ELF-1 (cell line): ENCODE measurements at places on chromosomes 16 and 17.

- DNase-seq = peak; percentile 78
Observed at GRCh38 chr16:10883004-10883403, 6.0 kb downstream of the CIITA start.

GRCh38 chr17:34979650-34980352 lies 511 bp upstream of the LIG3 start:
- DNase-seq = peak; percentile 44

DNA sequence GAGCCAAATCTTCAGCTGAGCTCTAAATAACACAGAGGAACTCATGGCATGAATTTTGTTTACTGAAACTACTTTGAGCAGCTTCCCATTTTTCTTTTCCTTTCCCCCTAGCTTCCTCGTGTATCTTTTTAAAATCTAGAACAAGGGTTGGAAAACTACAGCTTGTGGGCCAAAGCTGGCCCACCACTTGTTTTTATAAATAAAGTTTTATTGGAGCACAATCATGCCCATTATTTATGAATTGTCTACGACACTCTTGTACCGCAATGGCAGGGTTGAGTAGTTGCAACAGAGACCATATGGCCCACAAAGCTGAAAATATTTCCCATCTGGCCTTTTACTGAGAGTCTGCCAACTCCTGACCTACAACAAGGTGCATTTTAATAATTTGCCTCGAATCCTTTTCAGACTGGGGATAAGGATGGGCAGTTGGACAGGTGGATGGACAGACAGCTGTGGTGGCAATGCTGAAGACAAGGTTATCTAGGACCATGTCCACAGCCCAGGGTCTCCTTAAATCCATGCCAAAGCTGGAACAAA lies 87.7 kb downstream of the RMI2 start:
- no peak for DNase-seq

DNA sequence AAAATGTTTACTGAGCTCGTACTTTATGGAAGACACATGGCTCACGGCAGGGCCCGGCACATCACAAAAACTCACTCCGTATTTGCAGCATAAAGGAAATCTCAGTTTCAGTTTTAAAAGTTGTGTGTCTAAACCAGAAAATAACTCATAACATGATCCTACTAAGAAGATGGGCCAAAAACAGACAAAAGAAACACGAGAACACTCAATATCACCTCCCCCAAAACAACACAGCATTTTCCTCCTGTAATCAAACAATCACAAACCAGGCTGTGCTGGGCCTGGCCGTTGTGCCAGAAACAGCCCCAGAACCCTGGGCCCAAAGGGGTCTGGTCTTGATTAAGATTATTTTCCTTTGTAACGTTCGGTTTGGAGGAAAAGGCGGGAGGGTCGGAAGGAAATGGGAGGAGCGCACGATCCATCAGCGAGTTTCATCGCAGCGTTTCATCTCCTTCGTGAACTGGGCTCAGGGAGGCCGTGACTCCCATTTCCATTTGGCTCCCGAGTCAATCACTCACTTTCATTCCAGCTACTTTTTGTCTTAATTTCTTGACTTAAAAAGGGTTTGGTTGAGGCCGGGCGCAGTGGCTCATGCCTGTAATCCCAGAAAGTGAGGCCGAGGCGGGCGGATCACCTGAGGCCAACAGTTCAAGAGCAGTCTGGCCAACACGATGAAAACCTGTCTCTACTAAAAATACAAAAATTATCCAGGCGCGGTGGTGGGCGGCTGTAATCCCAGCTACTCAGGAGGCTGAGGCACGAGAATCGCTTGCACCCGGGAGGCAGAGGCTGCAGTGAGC lies 61.4 kb downstream of the NXN start:
- DNase-seq = no peak

DNA sequence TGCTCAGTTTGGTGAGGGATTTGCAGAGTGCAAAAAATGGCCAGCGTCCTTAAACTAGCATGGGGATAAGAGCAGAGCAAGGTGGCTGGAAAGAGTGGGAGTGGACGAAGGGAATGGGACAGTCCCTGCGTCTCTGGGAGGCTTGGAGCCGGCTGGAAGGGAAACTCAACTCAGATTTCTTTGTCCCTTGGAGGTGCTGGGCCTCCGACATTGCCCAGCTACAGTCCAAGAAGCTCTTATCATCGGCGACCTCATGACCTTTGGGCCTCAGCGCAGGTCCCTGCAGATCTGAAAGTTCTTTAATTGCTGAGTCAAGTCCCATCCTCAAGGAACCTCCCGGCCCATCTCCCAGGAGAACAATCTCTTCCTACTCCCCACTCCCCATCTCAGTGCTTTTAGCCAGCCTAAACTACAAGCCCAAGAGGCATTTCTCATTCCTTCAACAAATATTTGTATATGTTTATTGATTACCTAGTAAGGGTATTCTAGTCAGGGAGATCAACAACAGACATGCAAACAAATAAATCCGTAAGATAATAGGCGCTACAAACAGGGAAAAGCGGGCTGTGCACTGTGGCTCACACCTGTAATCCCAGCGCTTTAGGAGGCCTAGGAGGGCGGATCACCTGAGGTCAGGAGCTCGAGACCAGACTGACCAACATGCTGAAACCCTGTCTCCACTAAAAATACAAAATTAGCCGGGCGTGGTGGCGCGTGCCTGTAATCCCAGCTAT lies 985 bp upstream of the TMEM107 start:
- peak; percentile 61 for DNase-seq

- no peak for DNase-seq
Observed at GRCh38 chr16:86610779-86611524, 32.6 kb downstream of the FOXL1 start.

DNA sequence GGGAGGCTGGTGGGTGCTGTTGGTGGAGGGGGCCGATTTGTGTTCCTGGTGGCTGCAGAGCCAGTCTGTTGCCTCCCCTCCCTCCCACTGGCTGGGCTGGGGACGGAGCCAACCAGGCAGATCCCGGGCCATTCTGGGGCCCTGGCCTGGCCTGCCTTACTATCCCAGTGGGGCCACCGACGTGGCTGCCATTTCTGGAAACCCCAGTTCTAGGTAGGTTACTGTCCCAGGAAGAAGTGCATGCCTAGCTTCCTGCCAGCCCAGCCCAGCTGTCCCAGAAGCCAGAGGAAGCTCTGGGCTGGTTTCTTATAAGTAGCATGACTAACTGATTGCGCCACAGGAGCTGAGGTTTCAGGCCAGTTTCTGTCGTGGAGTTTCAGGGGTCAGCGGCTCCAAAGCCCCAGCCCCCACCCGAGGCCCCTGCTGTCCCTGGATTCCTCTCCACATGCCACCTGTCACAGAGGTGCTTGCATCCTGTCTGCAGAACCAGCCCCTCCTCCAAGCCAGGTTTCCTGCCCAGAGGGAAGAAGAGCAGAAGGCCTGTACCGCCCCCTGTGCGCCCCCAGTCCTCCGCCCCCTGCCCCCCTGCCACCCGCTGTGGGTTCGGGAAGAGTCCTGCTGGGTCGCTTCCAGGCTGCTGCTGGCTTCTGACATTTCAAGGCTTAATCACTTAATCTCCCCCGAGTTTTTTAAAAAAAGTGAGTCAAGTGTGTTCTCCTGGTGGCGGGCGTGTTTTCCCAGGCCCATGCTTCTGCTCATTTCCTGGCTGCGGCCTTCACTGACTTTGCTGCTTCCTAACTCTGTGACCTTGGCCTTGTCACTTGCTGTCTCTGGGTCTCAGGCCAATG lies 13.2 kb downstream of the IL4R start:
- DNase-seq = peak; percentile 93

DNA sequence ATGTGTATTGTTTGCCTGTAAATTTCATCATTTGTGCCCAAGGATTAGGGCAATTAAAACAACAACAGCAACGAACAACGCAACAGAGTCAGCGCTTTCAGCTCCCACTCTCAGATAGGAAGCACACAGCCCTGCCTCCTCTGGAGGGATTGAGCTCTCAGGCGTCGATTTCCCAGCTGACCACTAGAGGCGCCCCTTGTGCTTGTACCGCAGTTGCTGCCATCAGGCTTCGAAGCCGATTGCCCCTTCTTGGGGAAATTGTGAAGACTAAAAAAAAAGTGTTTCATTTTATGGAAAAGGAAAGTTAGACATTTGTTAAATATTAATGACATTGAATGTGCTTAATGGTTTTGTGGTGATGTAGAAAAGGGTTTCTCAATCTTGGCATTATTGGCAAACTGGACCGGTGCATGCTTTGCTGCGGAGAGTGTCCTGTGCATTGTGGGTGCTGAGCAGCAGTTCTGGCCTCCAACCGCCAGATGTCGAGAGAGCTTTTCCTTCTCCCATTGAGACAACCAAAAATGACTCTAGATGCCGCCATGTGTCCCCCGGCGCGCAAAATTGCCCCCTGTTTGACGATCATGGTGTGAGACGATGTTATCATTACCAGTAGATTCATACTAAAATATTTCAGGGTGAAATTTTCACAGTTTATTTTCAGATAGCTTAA lies 650.4 kb upstream of the RBFOX1 start:
- DNase-seq = peak; percentile 81

- DNase-seq = no peak
Observed at GRCh38 chr17:58248955-58249269, 10.5 kb downstream of the LPO start.

DNA sequence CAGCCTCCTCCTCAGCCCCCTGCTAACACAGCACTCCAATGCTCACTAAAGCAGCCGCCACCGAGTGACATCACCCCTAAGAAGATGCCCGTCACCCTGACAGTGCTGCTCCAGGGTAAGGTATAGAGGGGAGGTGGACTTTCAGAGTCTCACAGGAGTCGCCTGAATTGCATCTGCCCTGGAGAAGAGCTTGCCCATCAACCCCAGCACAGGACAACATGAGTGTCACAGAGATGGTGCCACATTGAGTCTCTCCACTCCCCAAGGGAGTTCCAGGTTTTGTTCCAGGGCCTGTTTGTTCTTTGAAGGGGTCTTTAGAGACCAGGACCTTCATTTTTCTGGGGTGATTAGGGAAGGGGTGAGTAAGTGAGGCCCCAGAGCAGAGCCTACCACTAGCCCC lies 2.2 kb upstream of the P2RX5 start:
- no peak for DNase-seq

GRCh38 chr17:907725-908124 lies 71.9 kb downstream of the NXN start:
- DNase-seq = no peak

GRCh38 chr16:10978871-10979446 lies 34.6 kb downstream of the CLEC16A start:
- no peak for DNase-seq

DNA sequence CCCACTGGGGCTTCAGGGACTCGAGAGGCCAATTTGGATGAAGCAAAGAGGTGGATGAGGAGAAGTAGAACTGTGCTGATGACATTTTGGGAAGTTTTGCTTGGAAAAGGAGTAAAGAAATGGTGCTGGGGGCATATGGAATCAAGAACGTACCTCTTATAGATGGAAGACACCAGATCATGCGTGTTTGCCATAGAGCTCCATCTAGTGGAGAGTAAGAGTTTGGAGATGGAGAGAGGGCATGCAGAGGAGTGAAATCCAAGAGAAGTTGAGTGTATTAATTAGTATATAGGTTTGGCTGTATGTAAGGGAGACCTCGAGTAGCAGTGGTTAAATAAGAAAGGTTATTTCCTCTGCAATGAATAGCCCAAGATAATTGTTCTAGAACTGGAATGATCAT lies 56.0 kb downstream of the SHISA6 start:
- no peak for DNase-seq

DNA sequence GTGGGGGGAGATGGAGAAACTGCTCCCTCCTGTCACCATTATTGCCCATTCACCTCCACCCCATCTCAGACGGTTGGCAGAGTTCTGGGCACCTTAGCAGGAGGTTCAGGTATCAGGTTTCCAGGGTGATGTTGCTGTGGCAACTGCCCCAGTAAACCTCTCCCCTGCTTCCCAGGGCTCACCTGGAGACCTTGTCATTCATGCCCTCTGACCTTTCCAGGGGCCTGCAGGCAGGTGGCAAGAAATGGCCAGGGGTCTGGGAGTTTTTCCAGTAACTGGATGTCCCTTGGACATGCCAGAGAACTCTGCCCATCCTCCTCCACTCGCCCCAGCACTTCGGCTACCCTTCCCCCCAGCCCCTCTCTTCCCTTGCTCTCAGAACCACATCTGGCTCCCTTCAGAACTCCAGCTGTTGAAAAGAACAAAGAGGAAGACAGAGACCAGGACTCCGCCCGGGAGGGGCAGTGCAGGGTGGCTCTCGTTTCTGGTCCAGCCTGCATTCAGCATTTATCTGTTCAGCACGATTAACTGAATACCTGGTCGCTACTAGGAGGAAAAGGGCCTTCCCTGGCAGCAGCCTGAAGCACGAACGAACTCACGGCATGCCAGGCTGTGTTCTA lies 8.5 kb downstream of the MLLT6 start:
- DNase-seq = no peak

DNA sequence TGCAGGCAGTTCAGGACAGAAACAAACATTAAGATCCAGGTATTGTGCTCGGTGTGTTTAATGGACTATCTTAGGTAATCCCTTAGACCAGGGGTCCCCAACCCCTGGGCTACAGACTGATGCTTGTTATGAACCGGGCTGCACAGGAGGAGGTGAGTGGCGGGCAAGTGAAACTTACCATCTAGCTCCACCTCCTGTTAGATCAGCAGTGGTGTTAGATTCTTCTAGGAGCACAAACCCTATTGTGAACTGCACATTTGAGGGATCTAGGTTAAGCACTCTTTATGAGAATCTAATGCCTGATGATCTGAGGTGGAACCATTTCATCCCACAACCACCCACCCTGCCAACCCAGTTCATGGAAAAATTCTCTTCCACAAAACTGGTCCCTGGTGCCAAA lies 37.8 kb upstream of the ASIC2 start:
- no peak for DNase-seq

DNA sequence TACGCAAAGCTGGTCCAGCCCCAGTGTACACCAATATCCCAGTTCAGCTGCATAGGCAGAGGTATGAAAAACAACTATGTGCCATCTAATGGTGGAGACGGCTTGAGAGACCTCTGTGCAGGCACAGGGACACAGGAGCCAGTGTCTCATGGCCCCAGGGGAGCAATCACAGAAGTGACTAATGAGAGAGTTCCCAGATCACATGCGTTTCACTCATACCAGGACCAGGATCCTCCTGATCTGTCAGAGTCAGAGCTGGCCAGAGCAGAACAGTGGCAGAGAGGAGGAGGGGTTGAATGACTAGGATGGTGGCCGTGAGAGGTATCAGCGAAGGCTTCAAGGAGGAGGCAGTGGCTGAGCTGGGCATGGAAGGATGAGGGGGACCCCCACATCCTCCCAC lies 41.1 kb downstream of the TMEM132E start:
- peak; percentile 47 for DNase-seq

- DNase-seq = peak; percentile 64
Observed at GRCh38 chr16:66357523-66357928, 9.0 kb upstream of the CDH5 start.
